ENCODE measurements at places on chromosomes 6 and 20.
A peak's percentile ranks its signal among the peaks of the same experiment; 100 is the strongest.

- no peak for DNase-seq
Measured at GRCh38 chr6:106974336-106974998, at the start of gene CD24. Gene CD24, minus strand, starts transcription at chr6:106974729. Its CDS starts 83 bp downstream, at chr6:106974646.

- DNase-seq = no peak
Measured at GRCh38 chr6:122372647-122373046, 26.8 kb upstream of the HSF2 start.

DNA sequence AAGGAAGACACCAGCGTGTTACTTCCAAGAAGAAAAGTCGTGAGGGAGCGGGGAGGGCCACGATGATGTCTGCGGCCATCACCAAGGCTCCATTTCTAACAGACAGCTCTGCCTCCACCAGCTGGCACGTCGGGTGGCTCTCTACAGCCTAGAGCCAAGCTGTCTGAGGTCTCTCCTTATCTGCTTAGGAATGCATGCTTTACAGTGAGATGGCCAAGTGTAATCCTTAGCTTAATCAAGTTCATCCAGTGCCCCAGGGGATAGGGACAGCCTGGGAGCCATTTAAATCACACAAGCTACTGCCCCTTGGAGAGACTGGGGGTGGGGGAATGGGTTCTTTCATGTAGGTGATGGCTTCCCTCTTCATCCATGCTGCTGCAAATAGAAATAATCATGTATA, 213.8 kb upstream of the CST7 start:
- DNase-seq = no peak

- no peak for DNase-seq
Measured at GRCh38 chr6:156448579-156448978, 328.6 kb upstream of the ARID1B start.

- no peak for DNase-seq
Measured at GRCh38 chr6:132587424-132587823, 2.1 kb downstream of the TAAR5 start.

- DNase-seq = no peak
Measured at GRCh38 chr6:125738276-125738675, 11.2 kb upstream of the HEY2 start.

DNA sequence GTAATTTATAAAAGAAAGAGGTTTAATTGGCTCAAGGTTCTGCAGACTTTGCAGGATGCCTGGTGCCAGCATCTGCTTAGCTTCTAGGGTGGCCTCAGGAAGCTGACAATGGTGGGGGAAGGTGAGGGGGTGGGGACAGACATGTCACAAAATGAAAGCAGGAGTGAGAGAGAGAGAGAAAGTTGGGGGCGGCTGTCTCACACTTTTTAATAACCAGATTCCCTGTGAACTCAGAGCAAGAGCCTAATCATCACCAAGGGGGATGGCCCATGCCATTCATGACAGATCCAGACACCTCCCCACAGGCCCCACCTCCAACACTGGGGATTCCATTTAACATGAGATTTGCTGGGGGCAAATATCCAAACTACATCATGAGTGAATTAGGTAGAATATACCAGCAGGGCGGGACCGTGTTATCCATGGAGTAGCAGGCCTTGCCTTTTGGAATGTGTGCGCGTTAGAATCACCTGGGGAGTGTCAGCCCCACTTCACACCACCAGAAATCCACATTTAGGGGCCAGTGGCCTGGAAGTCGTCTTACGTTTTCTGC, 258.8 kb downstream of the CDH4 start:
- no peak for DNase-seq

DNA sequence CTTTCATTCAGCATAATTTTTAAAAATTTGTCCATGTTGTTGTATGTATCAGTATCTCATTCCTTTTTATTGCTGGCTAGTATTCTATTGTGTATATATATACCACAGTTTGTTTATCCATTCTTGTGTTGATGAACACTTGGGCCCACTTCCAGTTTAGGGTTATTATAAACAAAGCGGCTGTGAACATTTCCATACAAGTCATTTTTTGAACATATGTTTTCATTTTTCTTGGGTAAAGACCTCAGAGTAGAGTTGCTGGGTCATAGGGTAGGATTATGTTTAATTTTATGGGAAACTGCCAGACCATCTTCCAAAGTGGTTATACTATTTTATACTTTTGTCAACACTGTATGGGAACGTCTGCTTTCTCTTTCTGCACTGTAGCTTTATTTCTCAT, 55.3 kb downstream of the RBM24 start:
- no peak for DNase-seq

DNA sequence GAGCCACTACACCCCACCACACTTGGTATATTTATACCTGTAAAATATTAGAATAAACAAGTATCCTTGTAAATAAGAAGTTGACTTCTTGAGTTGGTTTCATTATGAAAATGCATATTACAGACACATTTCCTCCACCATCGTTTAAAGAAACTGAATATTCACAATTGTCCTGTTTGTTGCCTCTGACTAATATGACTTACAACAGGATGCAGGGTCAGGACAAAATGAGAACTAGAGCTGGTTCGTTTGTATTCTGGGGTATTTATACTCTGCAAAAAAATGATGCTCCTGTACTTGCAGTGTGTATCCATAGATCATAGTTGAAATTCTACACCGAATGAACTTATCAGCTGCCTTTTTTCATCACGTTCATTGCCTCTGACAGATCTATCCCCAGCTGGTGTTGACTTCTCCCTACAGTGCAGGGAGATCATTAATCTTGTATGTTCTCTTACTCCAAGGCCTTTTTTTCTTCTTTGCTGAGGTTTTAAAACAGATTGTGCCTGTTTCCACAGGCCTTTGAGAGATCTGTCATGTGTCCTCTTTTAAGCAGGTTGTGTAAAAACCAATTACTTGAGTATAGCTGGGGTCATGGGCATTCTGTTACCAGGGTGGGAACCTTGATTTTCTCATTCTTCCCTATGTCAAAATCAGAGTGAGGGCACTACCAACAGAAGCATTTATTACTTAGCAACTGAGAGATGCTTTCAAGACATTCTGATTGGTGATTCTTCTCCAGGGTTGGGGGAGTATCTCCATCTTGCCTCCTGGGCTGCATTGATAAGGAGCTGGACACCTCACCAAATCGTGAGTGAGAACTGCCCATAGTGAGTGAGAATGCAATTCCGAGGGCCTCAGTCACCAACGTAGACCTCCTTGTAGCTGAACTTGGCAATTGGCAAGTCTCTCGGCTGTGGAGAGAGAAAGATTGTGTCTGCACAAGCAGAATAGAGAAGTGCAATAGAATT, 78.8 kb upstream of the CD83 start:
- no peak for DNase-seq

DNA sequence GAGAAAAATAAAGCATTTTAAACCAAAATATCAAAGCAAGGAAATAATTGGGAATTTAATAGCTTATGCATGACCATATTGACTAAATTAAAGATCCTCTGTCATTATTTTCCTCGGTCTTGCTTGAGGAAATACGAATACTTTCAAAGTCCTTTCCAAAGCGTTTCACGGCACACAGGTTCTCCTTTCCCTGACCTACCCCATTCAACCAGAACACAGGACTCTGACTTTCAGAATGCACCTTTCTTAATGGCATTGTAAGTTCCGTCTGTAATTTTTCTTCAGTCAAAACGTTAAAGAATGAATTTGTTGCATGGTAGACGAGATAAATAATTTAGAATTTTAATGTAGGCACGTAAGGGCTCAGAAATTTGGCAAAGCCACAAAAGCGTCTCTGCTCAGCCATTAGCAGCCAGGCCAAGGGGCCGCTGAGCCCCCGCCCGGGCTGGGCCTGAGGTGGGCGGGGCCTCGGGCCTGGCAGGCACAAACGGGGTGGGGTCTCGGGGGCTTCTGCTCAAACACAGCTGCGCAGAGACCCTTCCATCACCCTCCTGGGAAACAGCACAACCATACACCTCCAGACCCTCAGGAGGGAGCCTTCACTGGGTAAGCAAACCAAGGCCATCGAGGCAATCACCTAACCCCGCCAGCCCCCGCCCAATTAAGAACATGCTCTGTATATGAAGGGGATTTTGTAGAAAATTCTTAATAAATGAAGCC, 3.4 kb downstream of the NEDD9 start:
- DNase-seq = no peak

- DNase-seq = no peak
Measured at GRCh38 chr6:5767471-5767870, 239.3 kb downstream of the NRN1 start.

DNA sequence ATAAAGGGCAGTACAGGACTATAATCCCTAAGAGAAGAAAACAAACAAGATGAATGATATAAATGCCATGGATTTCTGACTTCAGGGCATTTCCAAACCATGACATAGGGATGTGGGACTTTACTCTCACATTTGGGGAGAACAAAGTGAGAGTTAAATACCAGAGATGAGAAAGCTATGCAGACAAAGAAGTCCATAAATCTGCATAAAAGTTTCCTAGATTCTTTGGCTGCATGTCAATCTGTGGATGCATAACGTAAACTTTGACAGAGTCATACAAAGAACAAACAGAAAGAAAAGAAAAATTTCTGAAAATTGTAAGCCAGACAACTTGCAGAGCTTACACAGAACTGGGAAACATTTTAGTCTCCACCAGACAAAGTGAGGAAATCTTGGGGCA, 11.7 kb downstream of the EPM2A start:
- DNase-seq = no peak

GRCh38 chr6:142207265-142207877, 60.3 kb downstream of the VTA1 start:
- DNase-seq = peak; percentile 54

- no peak for DNase-seq
Measured at GRCh38 chr6:71533939-71534379, 245.3 kb downstream of the OGFRL1 start.

DNA sequence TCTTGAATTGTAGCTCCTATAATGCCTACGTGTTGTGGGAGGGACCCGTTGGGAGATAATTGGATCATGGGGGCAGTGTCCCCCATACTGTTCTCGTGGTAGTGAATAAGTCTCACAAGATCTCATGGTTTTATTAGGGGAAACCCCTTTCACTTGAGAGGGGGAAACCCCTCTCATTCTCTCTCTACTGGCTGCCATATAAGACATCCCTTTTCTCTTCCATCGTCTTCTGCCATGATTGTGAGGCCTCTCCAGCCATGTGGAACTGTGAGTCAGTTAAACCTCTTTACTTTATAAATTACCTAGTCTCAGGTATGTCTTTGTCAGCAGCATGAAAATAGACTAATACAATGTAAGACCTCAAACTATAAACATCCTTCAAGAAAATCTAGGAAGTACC, 23.1 kb downstream of the PAQR8 start:
- no peak for DNase-seq

DNA sequence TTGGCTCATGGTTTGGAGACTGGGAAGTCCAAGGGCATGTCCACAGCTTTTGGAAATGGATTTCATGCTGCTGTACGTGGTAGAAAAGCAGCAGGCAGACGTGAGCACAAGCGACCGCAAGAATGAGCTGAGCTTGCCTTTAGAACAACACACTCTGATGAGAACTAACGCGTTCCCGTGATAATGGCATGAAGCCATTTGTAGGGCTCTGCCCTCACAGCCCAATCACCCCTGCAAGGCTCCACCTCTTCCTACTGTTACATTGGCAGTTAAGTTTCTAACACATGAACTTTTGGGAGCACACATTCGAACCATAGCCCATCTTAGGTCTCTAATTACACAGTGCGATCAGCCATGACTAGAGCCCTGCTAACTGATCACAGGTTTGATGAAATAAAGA, 107.5 kb upstream of the TMEM170B start:
- no peak for DNase-seq

DNA sequence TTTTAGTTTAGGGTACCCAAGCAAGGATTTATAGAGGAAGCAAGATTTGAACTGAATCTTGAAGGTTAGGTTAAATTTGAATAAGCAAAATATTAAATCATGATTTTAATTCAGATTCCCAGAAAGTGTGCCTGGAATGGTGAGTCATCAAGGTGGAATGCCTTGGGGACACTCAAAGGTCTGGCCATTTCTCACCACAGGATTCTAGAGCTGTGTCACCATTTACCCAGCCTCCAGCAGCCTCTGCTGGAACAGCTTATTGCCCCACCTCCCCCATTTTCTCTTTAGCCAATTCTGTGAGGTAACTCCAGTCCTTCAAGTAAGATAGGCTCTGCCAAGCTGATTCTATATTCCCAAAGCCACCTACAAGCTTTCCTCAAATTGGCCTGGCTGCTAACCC, 181.4 kb downstream of the SIM1 start:
- DNase-seq = no peak

DNA sequence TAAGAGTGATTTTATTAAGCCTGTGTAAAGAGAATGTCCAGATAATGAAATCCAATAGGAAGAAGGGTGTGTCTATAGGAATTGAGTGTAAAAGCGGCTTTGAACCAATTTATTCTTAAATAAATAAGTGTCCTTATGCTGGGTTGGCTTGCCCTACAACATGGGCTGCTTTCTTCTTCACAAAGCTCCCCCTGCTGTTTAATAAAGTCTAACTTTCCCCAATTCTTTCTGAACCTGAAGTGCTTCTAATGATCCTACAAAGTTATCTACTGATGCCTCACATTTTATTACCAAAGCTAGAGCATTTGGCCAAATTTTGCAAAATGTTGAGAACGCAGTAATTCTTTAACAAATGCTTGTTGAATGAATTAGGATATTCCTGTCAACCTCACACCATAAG, 36.3 kb upstream of the SIRT5 start:
- peak; percentile 54 for DNase-seq

DNA sequence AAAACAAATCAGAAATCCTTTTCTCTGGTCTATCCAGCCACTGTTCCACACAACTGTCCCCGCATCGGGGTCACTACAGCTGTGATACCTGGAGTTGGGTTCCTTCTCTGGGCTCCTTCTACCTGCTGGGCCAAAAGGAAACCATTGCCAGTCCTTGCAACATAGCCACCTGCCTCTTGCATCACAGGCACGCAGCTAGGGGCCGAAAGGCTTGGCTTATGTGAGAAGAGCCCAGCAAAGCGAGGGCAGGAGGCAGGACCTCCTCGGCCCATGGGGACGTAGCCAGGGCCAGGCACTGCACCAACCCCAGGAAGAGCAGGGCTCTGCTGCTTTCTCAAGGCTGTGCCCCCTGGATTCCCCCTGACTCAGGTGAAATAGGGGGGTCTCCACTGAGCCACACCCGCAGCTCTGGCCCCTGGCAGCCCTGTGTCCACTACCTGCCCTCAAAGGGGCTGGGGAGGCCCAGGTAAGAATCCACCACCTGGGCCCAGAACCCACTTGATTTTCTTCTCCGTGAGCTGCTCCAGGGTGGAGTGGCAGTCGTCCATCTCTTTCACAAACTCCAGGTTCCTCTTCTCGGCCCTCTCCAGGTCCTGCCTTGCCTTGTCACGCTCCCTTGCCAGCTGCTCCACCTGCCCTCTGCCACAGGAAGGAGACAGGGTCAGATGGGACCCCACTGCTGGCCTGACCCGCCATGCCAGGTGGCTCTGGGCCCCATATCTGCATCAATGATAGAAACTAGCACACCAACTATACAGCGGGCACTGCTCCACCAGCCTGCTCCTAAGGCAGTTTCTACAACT, 88.9 kb downstream of the GINS1 start:
- DNase-seq = no peak

GRCh38 chr6:148240461-148240840, 102.2 kb upstream of the SASH1 start:
- no peak for DNase-seq

GRCh38 chr6:38846844-38847243, 131.7 kb downstream of the DNAH8 start:
- no peak for DNase-seq

GRCh38 chr6:106761160-106761559, 131.8 kb downstream of the QRSL1 start:
- DNase-seq = no peak

Measured in CD4-positive, alpha-beta T cell treated with Interleukin-17A for 1 hour (primary cell).